SK-N-MC (cell line): ENCODE measurements at places on chromosomes 1 and 21.

DNA sequence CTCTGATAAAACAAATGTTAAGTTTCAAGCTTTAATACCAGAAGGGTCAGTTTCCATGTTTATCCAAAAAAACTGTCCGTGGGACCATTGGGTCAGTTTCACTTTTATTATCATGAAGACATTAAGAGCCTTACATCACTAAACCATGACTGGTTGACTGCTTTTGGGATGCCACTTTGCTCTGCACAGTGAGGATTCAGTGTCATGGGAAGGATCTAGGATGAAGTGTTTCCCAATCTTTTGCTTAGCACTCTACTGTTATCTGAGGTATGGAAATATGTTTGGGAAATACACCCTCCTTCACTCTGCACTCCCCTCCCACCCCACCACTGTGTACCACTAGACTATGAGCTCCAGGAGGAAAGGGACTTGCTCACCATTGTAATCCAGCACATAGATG is 16.3 kb downstream of the RPS6KC1 start:
- DNase-seq: no peak

DNA sequence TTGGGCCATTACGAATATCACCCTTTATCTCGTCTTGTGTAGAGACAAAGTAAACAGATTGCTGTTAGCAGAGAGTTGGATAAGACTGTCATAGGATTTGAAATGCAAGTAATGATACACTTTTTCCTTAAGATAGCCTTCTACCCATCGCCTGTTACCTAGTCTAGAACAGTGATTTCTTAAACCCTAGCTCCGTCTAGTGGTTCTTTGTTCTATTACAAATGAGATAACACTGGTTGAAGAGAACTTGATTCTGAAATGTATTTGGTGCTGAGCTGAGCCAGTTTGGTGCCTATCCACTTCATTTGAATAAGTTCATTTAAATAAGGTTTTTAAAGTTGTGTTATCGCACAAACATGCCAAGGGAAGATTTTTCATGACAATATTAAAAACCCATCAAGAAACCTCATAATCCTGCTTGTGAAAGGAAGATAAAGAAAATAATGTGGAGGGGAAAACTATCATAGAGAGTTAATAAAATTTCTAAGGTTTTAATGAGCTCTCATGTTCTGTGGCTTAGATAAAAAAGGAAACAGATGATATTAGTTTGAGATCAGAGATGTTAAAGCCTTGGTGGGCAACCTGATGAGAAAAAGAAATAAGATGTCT is 1.5 kb upstream of the KCNH1 start:
- no peak for DNase-seq

- no peak for DNase-seq
These were observed 84.2 kb downstream of the SPSB1 start for GRCh38 chr1:9376886-9377333.

- DNase-seq: no peak
These were observed 51.0 kb upstream of the BARHL2 start for GRCh38 chr1:90768098-90768497.

GRCh38 chr1:60273185-60273584 is 199.6 kb upstream of the C1orf87 start:
- DNase-seq: no peak
